ENCODE measurements at places on chromosomes 3 and 15.
A peak's percentile ranks its signal among the peaks of the same experiment; 100 is the strongest.

DNA sequence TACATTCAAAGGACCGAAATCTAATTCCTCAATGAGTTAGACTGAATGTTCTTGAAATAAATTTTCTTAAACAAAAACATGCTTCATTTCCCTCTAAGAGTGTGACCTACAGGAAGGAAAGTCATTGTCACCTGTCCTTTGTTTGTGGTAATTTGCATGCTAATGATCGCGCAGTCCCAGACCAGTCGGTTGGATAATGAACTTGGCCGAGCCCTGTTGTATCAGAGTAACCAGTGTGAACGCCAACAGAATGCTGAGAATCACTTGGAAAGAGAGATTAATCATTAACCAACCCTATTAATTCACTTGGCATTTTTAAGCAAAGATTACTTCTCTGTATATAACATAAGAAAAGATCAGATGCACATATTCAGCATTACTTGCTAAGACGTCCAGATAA, 8.1 kb upstream of the ARNT2 start:
- no peak for DNase-seq

DNA sequence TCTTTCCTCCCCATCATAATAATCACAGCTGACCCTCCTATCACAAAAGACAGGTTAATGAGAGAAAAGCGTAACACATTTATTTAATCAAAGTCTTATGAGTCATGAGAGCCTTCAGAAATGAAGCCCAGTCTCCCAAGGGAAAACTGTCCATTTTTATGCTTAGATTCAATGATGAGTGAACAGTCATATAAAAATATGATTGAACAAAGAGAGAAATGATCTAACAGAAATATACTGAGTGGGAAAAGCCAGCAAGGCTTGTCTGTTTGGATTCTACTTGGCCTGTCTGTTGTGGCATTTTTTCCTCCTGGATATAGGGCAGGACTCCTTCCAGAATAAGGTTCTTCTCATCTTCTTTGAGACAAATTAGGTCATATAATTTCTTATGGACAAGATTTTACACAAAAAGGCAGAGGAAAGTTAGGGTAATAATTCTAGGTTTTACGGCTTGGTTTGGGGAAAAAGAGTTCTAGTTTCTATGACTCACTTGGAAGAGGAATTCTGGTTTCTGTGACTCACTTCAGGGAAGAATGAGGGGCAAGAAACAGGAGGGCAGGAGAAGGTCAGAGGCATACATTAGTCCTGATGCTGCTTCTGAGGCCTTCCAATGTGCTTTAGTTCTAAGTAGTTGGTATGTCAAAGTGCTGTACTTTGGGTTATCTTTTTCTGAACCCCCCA, 534.2 kb downstream of the ZIC1 start:
- DNase-seq: no peak

DNA sequence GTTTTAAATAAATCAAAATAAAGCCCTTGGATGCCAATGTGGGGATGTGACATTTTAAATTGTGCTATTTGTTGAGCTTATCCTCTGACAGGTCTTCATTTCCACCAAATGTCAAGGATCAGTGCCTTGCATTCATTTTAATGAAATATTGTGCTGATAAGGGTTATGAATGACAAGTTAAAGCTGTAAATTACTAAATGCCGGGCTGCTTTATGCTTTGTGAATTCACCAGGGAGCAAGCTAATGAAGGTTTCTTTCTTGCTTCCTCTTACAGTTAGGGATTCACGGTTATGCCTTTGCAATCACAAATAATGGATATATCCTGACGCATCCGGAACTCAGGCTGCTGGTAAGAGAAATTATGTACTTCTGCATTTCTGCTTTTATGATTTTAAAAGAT, 81.7 kb downstream of the LRTM1 start:
- DNase-seq: no peak

- DNase-seq: no peak
These were observed 9.0 kb upstream of the ILDR1 start for GRCh38 chr3:122031123-122031468.

GRCh38 chr15:92910451-92910850, 10.3 kb downstream of the CHD2 start:
- no peak for DNase-seq

- no peak for DNase-seq
These were observed 28.3 kb upstream of the HGD start for GRCh38 chr3:120710369-120710768.

GRCh38 chr3:195692781-195693427, 27.9 kb upstream of the MUC20 start:
- DNase-seq: no peak

DNA sequence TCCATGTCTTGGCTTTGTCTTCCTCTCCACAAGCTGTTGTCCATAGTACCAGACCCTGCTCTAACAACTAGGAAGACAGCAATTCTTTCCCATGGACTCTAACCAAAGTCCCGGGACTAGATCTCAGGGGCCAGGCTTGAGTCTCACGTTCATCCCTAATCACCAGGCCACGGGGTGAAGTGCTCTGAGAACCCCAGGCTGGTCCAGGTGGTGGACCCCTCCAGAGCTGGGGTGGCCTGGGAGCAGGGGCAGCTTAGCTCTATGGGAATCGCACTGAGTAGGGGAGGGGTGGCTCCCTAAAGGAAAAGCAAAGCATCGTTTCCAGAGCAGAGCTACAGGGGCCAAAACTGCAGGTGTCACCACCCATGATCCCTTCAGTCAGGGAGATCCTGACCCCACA, 150.9 kb downstream of the TPRA1 start:
- no peak for DNase-seq

GRCh38 chr3:66617351-66617750, 116.5 kb upstream of the LRIG1 start:
- DNase-seq: no peak

DNA sequence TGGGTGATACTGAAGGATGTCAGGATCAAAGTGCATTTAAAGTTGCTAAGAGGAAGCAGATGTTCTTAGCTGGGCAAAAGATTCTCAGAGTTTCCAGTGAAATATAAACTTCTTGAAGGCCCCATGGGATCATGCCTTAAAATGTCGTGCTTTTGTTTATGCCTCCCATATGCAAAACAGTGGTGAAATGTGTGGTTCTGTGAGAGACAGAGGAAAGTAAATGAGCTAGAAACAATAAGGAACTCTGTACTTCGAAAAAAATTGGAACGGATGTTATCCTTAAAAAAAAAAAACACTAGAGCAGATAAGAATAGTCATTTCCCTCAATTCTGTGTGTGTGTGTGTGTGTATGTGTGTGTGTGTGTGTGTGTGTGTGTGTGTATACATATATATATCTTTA, 497.0 kb upstream of the TBL1XR1 start:
- DNase-seq: no peak

GRCh38 chr3:14424711-14425580, 22.5 kb downstream of the SLC6A6 start:
- DNase-seq: no peak

DNA sequence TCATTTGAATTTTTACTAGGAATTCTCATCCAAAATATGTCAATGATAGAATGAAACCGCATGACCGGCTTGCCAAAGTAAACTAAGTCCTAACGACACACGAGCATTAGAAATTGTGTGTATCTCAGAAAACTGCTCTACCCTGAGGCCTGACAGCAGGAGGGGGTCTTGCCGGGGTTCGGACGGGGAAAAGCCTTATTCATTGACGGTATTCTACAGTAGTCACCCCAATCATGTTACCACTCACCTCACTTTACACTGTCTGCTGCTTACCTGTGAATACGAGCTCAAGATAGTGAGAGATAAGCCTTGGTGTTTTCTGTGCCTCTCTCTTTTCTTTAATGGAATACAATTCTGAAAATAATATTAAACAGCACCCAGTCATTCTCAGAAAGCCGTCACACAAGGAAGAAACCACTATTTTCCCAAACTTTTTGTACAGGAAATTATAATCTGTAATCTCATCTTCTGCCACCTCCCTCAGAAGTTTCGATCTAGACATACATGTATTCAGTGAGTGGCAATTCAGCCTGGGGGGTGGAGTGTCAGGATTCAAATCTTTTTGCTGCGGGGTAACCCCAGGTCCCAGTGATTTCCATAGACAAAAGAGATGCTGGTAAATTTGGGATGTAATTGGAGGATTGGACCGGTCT, 492 bp upstream of the FAM43A start:
- DNase-seq: no peak

DNA sequence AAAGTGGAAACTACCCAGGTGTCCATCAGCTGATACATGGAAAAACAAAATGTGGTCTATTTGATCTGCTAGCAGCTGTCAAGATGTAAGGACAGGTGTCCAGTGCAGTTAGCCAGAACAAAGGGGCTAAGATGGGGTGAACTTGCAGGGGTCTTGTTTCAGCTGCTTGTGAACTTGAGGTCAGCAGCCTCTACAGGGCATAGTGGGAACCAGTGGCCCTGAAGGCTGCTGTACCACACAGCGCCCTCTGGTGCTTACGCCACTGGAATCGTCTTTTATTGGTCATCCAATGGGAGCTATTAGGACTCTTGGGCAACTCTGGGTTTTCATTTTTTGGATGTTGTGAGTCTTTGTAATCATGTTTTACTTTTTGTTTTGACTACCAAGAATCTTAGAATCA, 62.2 kb upstream of the CTSH start:
- DNase-seq: peak; percentile 37

DNA sequence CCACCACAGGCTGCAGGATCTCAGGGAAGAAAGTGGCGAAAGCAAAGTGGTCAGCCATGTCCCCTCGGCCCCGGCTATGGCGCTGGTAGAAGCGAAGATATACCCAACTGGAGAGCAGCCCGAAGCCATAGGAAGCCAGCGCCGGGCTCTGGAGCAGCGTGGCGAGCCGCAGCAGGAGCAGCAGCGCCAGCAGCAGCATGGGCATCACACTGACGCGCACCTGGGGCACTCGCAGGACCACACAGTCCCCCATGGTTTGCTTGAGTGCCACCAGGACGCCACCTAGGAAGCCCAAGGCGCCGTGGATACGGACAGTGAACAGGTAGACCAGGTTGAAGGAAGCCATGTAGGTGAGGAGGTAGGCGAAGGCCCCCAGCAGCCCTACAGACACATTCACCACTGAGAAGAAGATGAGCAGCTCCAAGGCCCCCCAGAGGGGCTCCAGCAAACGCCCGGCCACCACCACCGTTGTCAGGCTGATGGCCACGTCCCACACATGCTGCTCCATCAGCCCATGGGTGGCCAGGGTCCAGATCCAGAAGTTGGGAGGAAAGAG, 888 bp downstream of the TMEM115 start:
- DNase-seq: no peak

DNA sequence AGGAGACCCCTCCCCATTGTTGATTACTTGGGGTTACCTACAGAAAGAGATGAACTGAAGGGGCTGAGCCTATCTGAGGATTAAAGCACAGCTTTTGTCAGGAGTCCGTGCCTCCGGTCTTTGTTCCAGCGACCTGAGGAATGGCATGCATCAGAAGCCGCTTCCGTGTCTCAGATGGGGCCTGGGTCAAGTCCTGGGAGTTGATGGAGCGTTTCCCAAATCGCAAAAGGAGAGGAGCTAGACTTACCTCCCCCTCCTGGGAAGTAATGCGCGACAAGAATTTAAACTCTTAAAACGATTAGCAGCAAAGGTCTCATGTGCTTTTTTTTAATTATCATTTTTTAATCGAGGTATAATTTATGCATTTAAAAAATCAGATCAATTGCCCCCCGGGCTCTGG, 983 bp upstream of the ALDH1A3 start:
- no peak for DNase-seq

- DNase-seq: no peak
These were observed 29.8 kb upstream of the PRR23E start for GRCh38 chr3:127162947-127163645.

- peak; percentile 27 for DNase-seq
These were observed 365.5 kb downstream of the SHQ1 start for GRCh38 chr3:72482589-72483321.

DNA sequence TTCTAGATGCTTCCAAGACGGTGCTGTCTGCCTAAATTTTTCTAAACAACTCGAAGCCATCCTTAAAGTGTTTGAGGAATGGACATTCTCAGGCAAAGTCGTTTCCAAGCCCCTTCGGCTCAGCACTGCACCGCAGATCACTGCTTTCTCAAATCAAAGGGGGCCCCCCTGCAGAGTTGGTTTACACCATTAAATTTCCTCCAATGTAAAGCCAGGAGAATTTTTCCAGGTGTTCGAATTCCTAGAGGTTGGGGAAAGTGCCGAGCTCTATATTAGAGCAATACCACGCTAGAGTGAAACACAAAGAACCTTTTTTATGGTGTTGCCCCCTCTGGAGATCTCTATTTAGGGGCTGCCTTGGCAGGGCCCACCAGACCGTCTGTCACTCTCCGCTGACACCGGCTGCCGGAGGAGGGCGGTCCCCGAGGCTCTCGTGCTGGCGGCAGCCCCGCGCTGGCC, 277.9 kb upstream of the NR2F2 start:
- DNase-seq: no peak

GRCh38 chr3:151015767-151016477, 43.4 kb upstream of the CLRN1 start:
- no peak for DNase-seq

DNA sequence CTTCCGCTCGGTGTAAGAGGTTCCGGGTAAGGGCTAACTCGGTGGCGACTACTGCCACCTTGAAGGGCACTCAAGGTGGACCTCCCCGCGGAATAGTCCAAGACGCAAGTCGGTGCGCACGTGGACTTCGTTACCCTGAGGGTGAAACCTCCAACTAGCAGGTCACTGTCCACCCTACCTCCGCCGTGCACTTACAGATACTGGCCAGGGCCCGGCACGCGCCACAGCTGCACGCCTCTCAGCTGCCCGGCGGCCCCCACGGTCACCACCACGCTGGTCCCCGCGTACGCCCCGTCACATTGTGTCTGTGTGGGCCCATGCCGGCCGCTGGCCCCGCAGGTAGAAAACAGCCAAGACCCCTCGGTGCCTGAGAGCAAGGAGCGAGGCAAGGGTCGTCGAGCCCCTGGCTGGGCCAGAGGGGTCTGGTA, 1.1 kb downstream of the LTK start:
- DNase-seq: no peak

GRCh38 chr3:42264399-42265058, 1.5 kb downstream of the CCK start:
- DNase-seq: no peak

- DNase-seq: no peak
These were observed 481.7 kb downstream of the ZPLD1 start for GRCh38 chr3:102916532-102916931.

- no peak for DNase-seq
These were observed 56.3 kb upstream of the RPL32 start for GRCh38 chr3:12897381-12898289.

Data from hematopoietic multipotent progenitor cell treated with erythropoietin and hydrocortisone succinate and interleukin-3 and kit ligand, for 15 days (in vitro differentiated cells).